Activated naive CD8-positive, alpha-beta T cell treated with anti-CD3 and anti-CD28 coated beads, Interleukin-2, amount 10 ng/mL, durations not matched to agents 7 days and 5 days (primary cell): ENCODE measurements at places on chromosomes 13 and 19. TPM values are rescaled to one million over a fixed set of nuclear protein-coding genes. Genes with fewer than 3 reads are reported as not detected.

- DNase-seq: no peak
These were observed 7.7 kb downstream of the GPR108 start for GRCh38 chr19:6729573-6730152.

GRCh38 chr19:6667114-6667627 lies 2.8 kb downstream of the TNFSF14 start:
- DNase-seq: no peak

- DNase-seq: no peak
These were observed 191.0 kb downstream of the SHISA2 start for GRCh38 chr13:25860862-25861261.

DNA sequence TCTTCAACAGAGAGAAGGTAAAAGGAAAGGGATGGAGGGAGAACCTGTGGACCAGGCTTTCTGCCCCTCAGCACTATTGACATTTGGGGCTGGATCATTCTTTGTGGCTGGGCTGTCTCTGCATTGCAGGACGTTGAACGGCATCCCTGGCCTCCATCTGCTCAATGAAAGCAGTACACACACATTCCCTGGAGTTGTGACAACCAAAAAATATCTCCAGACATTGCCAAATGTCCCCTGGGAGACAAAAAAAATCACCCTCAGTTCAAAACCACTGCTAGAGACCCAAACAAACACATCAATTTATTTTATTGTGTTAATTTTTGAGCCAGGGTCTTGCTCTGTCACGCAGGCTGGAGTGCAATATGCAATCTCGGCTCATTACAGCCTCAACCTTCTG lies 43.3 kb downstream of the INSR start:
- no peak for DNase-seq

DNA sequence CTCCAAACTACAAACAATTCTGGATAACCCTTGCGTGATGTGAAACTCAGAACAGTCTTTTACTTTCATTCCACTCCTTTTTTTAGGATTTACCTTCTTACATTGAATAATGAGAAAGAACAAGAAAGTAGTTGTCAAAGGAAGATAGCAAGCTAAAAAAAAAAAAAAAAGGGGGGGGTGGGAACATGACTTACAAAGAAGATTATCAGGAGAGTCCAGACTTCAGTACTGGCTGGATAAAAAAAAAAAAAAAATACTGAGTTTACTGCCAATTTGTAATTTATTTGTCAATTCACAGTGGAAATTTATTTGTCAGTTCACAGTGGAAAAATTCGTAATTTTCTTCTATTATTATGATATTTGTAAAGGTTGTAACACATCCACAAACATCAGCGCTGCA lies 792.4 kb upstream of the SLITRK5 start:
- no peak for DNase-seq

DNA sequence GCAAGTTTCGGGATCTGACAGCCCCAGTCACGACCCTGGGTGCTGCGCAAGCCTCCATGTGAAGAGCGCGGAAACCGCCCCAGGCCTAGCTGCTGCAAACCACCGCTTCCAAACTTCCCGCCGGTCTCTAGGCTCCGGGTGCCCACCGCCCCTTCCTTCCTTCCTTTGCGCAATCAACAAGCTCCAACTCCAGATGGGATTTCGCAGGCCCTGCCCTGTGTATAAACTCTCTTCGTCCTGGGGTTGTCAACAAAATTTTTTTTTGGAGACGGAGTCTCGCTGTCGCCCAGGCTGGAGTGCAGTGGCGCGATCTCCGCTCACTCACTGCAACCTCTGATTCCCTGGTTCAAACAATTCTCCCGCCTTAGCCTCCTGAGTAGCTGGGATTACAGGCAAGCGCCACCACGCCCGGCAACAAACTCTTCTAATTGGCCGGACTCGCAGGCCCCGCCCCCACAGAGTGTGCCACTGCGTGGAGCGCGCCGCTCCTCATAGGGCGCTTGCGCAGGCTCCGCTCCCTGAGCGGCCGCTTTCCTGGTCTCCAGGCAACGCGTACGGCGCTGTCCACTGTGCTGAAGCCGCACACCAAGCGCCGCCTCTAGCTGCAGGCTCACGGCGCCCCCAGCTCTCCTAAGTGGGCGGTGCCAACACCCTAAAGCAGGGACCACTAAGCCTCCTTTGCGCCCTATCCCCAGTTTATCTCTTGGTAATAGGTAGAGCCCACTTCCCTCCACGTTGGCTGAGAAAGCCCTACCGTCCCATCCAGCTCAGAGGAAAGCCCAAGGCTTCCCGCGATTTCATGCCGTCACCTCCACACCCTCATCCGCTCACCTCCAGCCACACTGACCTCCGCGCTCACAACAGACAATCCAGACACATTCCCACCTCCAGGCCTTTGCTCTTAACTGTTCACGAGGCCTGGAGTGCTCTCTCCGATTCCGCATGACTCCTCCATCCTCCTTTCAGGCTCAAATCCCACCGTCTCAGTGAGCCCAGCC lies 5.5 kb upstream of the QTRT1 start:
- DNase-seq: peak; percentile 94

DNA sequence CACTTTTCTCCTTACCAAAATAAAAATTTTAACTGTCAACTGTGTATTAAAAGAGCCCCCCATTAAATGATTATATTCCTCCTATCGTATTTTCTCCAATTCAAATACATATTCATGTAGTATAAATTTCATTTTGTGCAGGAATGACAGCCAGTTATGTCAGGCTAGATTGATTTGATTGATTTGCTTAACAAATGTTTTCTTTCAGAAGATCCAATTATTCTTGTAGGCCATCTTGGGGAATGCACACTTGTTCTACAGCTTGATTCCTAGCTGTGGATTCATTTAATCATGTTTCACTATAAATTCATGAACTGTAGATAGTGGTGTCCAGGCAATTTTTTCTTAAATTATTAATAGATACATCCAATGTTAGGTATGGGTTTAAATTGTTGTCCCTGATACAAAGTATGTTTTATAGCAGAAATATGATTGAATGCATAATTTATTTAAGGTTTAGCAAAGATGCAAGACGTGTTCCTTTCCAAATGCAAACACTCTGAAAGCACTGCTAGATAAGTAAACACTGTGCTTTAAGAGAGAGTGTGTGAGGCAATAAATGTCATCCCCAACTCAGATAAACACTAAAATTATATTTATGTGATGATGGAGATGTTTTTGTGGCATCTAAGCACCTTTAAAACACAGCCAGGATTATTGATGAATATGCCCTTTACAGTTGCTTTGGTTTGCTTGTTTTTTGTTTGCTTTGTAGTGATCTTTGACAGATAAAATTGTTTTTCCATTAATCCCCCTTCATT lies 531.1 kb downstream of the DCT start:
- no peak for DNase-seq

DNA sequence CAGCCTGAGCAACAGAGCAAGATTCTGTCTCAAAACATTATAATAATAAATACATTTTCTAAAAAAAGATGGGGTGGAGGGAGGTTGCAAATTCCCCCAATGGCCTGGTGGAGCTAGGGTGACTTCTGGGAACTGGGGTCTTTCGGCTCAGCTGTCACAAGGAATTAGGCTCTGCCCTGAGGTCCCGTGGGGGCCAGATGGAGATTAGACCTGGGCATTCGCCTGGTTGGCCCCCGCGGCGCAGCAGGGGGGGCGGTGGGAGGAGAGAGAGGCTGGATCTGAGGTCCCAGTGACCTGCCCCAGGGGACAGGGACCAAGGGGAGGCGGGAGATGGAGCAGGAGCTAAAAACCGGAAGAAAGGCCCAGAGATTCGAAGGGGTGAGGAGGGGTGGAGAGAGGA lies 14.8 kb downstream of the FUT6 start:
- DNase-seq: no peak

DNA sequence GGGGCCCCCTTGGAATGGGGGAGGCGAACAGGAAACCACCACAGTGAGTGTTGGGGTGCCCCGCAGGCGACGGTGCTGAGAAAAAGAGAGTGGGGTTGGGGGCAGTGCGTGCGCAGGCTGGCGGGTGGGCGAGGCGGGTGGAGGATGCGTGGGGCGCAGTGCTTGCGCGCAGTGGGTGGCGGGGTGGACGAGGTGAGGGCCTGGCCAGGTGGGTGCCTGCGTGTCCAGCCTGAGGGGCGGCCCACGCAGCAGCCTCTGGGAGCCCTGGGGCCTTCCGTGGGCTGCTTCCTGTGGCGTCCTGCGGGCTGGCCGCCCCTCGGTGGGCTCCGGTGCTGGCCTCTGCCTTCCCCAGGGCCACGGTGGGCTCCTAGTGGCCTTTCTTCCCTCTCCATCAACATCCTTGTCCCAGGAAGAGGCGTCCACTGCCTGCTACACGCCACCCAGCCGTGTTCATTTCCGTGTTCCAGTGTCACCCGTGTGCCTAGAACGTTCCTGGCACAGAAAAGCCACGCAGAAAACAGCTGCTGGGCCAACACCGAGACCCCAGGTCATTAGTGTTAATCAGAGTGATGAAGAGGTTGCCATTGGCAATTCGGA lies 7.1 kb downstream of the ATP11A start:
- no peak for DNase-seq

GRCh38 chr13:80753866-80754265 lies 412.9 kb upstream of the SPRY2 start:
- no peak for DNase-seq

DNA sequence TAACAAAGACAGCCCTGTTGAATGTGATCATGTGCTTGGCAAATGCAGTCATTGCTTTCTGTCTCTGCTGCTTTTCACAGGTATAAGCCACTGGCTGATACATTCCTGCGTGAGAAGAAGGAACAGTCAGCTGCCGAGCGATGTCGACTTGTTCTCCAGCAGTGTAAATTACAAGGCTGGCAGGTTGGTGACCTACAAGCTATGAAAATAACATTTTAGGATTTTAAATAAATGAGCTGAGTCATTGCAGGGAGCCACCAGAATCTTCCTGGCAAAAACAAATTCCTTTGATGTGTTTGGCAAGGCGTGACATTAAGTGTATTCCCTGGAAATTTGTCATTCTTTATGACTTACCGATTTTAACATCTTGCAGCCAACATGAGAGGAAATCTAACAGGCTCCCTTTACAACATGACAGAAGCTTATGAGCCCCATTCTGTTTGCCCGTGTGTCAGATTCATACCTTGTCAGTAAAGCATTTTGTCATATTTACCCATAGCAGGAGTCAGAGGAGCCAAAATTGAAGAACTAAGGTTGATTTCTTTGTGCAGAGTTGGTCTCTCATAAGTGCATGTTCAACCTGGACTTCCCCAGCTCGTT lies 471.4 kb downstream of the MYO16 start:
- DNase-seq: no peak

DNA sequence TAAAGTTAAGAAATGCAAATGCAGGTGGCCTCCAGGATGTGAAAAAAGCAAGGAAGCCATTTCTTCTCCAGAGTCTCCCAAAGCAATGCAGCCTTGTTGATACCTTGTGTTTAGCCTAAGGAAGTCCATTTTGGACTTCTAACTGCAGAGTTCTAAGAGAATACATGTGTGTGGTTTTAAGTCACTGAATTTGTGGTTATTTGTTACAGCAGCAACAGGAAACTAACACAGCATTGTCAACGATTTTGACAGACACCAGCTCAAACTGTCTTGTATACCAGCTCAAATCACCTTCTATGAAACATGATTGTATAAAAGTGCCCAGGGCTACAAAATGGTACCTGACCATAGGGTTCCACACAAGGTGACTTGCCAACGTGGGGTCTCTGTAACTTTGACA lies 151.4 kb downstream of the NALCN start:
- no peak for DNase-seq

DNA sequence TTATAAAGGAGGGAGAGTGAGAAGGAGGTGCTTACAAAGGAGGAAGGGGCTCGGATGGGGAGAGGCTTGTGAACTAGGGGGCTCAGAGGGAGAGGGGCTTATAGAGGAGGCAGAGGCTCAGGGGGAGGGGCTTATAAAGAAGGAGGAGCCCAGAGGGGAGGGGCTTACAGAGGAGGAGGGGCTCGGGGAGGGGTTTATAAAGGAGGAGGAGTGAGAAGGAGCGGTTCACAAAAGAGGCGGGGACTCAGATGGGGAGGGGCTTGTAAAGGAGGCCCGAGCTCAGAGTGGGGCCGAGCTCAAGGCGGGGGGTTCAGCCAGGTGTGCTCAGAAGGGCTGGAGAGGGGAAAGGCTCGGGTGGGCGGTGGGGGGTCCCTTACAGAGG lies 500 bp downstream of the SMIM24 start:
- DNase-seq: no peak

DNA sequence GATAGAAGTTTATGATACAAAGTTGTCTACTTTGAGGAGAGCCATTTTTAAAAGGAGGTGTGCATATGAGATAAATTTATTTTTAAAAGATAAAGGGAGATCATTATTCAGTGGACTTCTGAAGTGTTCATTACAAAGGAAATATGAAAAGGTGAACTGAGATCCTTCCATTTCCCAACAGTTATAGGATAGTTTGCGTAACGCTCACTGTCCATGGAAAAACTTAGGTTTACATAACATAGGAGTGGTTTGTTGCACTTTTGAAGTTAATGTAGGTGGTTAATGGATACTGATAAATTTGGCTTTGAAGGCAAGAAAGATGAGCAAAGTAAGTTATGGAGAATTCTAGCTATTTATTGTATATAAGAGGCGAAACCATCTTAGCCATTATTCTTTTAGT lies 92.5 kb downstream of the WDFY2 start:
- no peak for DNase-seq

- no peak for DNase-seq
These were observed 4.0 kb upstream of the HOOK2 start for GRCh38 chr19:12779162-12779993.

DNA sequence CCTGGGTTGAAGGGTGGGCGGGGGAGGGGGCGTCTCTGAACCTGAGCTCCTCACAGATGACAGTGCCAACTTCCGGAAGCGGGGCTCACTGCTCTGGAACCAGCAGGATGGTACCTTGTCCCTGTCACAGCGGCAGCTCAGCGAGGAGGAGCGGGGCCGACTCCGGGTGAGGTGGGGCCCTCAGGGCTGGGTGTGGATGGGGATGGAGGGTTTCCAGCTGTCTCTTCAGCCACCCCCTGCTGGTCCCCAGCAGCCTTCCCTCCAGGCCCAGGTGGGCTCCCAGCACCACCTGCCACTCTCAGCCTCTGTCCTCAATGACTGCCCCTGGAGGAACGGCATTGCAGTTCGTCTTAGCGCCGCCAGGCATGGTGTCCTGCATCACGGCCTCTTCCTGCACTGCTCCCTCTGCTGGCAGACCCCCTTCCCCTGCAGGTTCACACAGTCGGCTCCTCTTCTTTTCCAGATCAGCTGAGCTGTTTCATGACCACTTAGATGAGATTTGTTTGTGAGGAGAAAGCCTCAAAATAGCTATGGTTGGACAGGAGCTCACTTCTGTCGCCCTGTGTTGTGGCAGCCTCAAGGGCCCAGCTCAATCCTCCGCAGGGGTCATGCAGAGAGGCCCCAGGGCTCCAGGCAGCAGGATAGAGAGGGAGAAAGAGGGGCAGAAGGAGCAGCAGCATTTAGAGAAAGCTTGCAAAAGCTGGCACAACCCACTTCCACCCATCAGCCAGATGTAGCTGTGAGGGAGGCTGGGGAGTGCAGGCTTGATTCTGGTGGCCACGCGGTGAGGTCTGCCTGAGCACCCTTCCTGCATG lies 2.5 kb upstream of the GARIN5A start:
- DNase-seq: no peak

Gene SERTM1
- not detected for total RNA-seq

Gene SPACA4
- total RNA-seq: not detected

Gene FGF9
- total RNA-seq: 2.6 TPM

Gene RNF17
- not detected for total RNA-seq
